ENCODE measurements at places on chromosomes 4 and X.

- DNase-seq, result no peak
Observed at GRCh38 chr4:61543976-61544375, 343.9 kb downstream of the ADGRL3 start.

- no peak for DNase-seq
Observed at GRCh38 chrX:23066588-23067281, 67.0 kb downstream of the DDX53 start.

DNA sequence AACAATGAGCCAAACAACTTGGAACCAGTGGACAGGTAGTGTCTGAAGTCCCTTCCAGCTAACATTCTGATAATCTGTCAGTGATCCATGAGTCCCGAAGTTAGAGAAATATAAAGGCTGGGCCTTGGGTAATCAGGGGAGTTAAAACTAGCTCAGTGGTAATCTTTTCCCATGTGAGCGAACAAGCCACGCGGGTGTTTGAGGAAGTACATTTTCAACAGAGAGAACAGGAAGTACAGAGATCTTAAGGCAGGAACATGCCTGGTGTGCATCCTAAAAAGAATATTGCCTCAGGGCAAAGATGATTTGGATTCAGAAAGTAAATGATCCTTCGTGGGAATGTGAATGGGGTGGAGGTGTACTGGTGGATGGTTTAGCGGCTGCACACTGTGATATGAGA lies 42.9 kb downstream of the FNIP2 start:
- DNase-seq, result no peak

- DNase-seq, result no peak
Observed at GRCh38 chr4:123488916-123489315, 92.3 kb downstream of the SPRY1 start.

GRCh38 chr4:26201120-26201519 lies 119.7 kb upstream of the RBPJ start:
- DNase-seq, result no peak

DNA sequence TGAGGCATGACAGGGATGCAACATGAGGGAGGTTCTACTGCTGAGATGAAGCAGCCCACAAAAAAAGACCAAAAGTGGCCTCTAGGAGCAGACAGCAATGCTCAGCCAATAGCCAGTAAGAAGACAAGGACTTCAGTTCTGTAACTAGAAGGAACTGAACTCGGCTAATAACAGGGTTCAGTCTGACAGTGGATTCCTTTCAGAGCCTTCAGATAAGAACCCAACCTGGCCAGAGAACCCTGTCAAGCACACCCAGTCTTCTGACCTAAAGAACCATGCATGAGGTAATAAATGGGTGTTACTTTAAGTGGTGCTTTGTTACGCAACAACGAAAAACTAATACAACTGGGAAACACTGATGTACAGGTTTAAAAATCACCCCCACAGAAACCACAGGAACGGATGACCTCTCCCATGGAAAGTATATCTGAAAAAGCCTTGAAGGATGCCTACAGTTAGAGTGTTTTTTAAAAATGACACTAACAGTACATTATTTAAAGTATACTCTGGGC lies 94.6 kb downstream of the PAPSS1 start:
- DNase-seq, result no peak
